BJ (cell line): ENCODE measurements at places on chromosomes 5 and 9. TPM values are rescaled to one million over a fixed set of nuclear protein-coding genes. Genes with fewer than 3 reads are reported as not detected.
A peak's percentile ranks its signal among the peaks of the same experiment; 100 is the strongest.

Gene SPINK4
- not detected in 2 replicates for polyA plus RNA-seq

Gene GABRA1
- not detected in 2 replicates for polyA plus RNA-seq

Gene TNIP1
- 54.5 and 80.8 TPM in 2 replicates for polyA plus RNA-seq

DNA sequence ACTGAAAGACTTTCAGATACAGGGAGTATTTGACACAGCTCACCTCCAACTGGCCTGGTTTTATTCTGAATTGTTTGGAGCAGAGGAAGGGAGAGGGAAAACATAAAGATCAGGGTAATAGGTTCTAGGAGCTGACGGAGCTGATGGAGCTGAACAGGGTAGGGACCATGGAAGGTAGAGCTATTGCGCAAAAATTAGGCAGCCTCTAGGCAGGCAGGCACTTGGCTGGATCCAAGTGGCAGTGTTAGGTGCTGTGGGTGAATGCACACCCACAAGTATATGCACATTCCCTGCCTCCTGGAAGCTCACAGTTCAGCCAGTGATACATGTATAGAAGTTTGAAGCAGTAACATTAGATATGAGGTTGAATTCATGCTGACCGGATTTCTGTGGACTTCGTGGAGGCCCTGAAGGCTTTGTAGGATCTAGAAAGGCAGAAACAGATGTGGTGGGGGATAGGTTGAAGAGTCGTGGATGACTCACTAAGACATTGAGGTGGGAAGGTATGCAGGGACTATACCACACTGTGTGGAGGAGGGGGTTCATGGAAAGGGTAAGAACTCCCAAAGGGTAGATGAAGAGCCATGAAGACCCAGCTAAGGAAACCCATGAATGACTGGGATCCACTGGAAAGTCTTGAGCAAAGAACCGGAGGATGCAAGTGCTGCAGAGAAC, 50.8 kb downstream of the WWC1 start:
- no peak for DNase-seq

DNA sequence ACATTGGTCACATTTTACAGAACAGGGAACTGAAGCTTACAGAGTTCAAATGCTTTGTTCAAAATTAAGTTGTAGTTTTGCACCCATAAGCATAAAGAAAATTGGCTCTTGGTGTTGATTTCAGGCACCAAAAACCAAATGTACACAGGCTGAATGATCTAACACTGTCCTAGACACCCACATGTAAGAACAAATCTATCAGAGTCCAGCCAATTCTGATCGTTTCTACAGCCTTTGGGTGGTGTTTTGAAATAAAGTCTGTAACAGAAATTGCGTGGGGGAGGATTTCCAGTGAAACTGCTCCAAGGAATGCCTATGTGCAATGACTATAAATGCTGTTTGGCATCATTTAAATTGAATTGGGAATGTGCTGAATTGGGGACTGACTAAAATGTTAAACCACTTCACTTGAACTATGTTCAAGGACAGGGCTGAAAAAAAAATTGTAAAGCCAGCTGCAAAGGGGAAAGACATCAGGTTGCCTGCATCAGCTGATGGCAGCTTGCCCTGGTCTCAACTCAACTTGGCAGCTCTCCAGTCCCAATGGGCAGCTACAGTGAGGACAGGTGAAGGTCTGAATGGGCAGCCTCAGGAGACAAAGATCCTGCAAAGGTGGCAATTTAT, 92.2 kb upstream of the TRPC7 start:
- DNase-seq: no peak

DNA sequence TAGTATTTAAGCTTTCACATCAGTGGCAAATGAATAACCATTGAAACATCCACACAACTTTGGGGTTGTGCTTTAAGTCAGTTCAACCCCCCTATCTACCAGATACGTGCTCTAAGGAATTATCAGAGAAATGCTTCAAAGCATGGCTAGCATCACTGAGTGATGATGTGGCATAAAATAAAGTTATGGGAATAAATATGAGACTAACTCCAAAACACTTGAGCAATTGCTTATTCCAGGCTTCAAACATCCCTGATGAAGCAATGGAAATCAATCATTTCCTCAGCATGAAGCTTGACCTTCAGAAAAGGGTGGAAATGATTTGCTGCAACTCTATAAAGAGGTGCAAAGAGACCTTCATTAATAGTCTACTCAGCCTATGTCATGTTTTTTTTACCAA, 292.0 kb upstream of the SMC2 start:
- DNase-seq: no peak

DNA sequence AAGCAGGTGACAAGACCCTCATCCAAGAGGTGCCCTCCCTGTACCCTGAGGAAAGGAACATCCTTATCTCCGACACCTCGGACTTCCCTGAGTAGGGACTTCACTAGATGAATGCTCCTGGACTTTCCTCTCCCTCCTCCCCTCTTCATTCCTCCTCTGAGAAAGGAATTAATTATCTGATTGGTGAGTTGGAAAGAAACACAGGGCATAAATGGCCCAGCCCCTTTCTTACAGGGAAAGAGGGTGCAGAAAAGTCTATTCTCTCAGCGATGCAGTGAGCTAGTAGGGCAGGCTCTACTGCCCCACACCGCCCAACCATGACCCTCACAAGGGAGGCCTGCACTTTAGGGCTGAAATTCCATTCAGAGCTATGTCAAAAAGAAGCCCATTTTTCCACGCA, 87.5 kb downstream of the TTC39B start:
- DNase-seq: no peak

DNA sequence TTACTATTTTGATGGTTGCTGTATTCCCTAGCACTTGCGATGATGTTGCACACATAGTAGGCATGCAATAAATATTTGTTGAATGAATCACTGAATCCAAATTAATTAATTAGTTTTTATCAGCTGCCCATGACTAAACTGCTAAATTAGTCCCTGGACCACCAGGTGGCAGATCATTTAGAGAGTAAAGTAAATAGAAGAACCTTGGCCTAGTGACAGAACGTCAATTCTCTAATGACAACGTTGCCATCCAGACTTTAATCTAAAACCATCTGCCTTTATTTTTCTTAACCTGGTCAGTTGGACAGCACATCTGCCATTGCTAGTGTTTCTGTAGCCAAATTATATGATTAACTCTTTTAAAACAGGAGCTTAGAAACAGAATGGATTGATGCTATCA, 457.5 kb downstream of the KIF4B start:
- DNase-seq: no peak

Gene TAF11L4
- not detected in 2 replicates for polyA plus RNA-seq

Gene ANKDD1B
- 0.18 and 0.32 TPM in 2 replicates for polyA plus RNA-seq

DNA sequence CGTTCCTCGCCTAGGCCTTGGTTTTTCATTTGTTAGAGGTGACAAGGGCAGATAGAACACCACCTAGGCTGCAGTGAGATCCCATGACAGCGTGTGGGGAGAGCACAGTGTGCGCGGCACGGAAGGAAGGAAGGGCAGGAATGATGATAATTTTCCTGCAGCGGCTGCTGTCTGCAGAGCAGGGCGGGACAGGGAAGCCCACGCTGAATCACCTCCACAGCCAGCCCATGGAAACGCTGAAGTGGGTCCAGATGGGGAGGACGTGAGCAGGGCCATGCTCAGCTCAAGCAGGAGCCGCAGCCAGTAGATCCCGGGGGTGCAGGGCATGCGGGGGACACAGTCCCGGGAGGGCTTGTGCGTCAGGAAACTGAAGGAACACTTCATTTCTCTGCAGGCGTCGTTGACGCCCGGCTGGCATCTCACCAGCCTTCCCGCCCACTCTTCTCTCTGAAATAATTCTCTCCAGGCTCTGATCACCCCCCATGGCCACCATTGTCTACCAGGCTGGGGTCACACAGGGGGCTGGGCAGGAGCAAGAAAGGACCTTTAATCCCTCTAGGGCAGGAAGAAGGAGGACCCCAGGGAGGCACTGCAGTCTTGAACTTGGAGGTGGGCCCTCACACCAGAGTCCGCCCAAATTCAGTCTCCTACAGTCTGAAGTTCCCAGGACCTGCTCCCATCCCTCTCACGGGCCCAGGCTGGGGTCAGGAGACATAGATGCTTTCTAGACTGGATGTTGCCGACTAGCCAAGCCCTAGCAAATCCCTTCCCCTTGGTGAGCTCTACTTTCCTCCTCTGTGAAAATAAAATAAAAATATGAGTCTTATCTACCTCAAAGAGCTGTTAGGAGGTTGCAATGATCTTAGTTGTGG, 20.9 kb upstream of the SYNPO start:
- peak; percentile 53 for DNase-seq

Gene MCC
- polyA plus RNA-seq: 2.3 TPM in 2 replicates

DNA sequence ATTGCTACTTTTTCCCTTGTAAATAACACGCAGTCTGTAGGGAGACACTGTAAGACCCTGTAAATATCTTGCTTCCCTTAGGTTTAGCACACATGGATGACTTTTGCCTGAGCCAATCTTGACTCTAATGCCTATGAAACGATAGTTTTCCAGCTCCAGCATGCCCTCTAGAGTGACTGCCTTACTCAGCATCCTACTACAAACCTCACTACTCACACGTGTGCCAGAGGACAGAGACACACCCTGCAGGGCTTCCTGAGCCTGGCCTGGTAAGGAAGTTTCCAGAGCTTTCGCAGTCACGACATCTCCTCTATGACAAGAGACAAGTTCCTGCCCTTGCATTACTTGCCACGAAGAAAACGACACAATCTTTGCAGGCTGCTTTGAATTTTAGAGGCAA, 138.1 kb downstream of the ATPSCKMT start:
- peak; percentile 24 for DNase-seq

GRCh38 chr5:37355161-37355560, 15.7 kb downstream of the NUP155 start:
- no peak for DNase-seq

- DNase-seq: no peak
Measured at GRCh38 chr5:179868541-179868940, 9.9 kb upstream of the MRNIP start.

Gene TSSK1B
- not detected in 2 replicates for polyA plus RNA-seq

DNA sequence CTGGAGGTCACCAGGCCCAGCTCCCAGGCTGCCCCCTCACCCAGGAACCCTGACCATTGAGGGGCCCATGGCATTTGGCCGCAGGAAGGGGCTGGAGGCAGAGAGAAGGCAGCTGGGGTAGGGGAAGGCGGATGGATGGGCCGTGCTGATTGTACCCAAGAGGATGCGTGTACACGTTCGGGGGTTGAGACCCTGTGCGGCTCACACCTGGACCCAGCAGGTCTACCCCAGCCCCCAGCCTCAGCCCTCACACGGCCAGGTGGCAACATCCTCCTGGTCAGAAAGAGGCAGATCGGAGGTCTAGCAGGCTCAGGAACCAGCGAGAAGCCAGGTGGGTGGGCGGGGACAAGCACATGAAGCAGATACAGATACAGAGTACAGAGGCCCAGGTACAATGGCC, 33.7 kb downstream of the NACC2 start:
- DNase-seq: no peak

DNA sequence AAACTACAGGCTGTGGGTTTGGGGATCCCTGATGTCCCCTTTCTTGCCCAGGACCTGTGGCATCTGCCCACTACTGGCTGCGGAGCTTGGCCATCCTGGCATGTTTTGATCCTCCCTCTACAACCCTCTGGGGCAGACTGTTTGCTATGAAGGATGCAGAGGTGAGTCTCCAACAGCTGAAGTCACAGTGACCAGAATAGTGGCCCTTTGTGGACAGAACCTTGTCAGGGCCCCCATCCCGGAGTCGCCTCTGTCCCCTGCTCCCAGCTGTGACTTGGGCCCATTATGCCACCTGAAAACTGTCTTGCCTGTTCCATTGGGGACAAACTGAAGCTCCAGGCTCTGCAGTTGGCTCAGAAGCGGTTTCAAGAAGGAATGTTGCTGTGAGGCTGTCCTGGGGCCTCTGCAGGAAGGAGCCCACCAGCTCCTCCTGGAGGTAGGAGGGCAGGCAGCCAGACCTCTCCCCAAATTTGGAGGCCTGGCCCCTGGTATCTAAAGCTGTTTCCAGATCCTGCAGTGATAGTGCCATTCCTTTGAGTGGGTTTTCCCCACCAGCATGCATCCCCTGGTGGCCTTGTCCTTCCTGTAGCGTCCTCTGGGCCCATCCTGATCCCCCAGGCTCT, 93.3 kb downstream of the BARX1 start:
- DNase-seq: no peak

Gene APBA1
- 4.6 and 4.8 TPM in 2 replicates for polyA plus RNA-seq

Gene SLCO4C1
- not detected in 2 replicates for polyA plus RNA-seq

- DNase-seq: no peak
Measured at GRCh38 chr9:107778661-107779060, 289.1 kb upstream of the KLF4 start.

DNA sequence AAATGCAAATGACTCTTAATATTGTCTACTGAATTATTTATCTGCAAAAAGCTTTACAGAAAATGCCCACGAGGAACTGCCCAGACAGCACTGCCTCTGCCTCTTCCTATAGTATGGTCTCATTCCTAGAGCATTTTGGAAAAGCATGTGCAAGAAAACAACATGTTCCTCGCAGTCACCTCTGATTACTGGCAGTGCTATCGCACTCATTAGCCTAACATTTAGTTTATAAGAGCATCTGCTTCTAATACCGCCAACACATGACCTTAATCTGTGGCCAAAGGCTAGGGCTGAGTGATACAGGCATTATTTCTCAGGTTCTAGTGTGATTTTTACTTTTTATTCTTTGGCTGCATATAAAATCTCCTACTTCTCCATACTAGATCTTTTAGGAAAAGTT, 259.2 kb downstream of the FBXL17 start:
- no peak for DNase-seq

DNA sequence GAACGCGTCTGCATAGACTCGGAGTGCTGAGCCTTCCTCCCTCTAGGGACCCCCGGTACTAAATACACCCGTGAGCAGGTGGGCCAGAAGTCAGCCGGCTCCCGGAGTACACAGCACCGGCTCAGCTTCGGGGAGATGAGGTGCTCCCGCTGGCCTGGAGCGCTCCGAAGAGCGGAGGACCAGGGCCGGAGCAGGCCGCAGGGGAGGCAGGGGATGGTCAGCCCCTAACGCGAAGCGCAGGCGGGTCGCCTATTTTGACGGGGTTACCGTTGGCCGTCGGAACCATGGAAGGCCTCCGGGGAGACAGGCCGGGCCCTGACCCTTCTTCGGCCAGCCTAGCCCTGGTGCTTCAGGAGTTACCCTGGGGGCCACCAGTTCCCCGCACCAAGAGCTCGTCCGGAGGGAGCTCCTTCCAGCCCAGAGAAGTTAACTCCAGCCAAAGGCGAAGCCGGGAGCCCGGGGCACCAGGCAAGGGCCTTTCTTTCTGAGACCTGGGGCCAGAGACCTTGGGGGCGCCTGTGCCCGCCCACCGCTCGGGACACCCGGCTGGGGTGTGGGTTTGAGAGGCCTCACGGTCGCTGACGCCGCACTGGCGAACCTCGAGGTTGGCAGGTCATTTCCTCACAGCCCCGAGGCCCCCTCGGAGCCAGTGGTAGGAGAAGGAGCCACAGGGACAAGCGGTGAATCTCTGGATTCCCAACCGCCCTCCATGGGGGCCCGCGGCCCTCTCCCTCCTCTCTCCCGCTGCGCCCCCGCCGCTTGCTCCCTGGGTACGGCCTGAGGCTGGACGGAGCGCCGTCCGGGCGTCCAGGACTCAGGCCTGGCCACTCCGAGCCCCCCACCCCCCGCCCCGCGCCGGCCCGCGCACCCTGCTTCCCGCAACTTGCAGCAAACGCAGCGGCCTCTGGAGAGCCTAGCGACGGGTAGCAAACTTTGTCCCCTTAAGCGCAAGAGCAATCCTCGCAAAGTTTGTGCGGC, 3.4 kb upstream of the IRX4 start:
- no peak for DNase-seq
